ENCODE measurements at places on chromosomes 7 and 10. TPM values are rescaled to one million over a fixed set of nuclear protein-coding genes. Genes with fewer than 3 reads are reported as not detected.
A peak's percentile ranks its signal among the peaks of the same experiment; 100 is the strongest.

DNA sequence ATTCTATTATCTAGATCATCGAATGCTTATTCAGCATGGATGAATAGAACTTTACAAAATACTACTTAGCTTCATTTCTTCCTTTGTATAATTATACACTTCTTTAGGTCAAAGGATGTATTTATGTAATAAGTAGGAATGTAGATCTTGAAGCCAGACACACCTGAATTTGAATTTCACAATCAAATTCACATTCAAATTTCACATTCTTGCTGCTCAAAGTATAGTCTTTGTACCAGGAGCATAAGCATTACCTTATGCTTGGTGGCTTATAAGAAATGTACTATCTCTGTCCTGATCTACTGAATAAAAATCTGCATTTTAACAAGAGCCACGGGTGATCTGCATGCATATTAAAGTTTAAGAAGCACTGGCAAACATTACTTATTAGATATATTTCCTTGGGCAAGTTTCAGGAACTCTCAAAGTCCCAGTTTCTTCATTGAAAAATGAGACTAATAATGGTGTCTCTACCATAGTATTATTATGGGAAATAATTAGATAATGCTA lies 112.8 kb downstream of the CACNA2D1 start:
- H3K4me3 ChIP-seq: no peak overlapping the region
- no peaks in the 10 kb centered on the region for H3K27me3 ChIP-seq
- H3K27ac ChIP-seq: no peak overlapping the region
- DNase-seq: no peak

DNA sequence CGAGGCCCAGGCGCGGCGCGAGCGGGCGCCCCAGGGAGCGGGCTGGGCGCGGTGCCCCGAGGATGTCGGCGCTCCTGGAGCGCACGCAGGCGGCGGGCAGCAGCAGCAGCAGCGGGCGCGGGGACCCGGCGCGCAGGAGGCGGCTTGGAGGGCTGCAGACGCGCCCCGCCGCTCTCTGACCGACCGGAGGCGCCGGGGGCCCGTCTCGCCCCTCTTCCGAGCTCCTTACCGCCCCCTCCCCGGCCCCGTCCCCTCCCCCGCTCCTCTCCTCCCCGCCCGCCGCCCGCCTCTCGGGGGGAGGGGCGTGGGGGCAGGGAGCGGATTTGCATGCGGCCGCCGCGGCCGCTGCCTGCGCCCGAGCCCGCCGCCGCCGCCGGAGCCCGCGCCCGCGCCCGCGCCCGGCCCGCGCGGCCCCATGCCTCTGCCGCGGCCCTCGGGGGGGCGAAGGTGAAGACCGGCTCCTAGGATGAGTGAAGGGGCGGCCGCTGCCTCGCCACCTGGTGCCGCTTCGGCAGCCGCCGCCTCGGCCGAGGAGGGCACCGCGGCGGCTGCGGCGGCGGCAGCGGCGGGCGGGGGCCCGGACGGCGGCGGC lies at the start of gene NRG3:
NRG3 (plus strand) TSS at position 320 of the 592 bp plus-strand sequence.
- H3K27me3 ChIP-seq: peaks cover 39% of the 10 kb centered on the region
- no peaks in the 10 kb centered on the region for H3K36me3 ChIP-seq
- no peak within 1 kb of the TSS for H3K27ac ChIP-seq
- H3K4me1 ChIP-seq: peaks cover 4% of the 10 kb centered on the region
- DNase-seq: no peak

DNA sequence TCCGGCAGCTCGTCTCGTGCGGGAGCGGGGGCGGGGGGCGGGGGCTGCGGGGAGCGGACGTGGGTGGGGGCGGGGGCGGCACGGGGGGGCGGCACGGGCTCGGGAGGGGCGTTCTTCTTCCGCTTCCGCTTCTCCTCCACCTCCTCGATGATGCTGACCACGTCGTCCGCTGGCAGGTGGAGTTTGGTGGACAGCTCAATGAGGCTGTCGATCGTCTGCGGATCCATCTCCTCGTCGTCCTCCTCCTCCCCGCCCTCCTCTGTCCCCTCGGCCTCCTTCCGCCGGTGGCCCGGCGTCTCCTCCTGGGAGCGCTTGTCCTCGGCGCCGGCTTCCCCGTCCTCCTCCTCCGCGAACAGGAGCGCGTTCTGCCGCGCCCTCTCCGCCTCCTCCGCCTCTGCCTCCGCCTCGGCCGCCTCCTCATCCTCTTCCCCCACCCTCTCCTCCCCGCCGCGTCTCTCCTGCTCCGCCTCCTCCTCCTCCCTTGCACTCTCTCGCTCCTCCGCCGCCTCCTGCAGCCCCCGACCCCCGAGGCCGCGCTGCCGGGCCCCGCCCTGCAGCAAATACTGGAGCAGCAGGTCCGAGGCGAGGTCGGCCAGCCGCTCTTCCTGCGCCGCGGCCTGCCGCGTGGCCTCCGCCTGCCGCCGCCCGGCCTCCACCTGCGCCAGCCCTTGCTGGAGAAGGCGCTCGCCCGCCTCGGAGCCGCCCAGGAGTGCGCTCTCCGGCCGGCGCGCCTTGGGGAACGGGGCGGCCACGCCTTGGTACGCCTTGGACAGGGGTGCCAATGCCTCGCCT lies 1.9 kb downstream of the VGF start:
- peak overlapping the region; percentile 46 for H3K4me3 ChIP-seq
- H3K36me3 ChIP-seq: peaks cover 21% of the 10 kb centered on the region
- H3K4me1 ChIP-seq: peaks cover 40% of the 10 kb centered on the region
- no peak overlapping the region for H3K27ac ChIP-seq

DNA sequence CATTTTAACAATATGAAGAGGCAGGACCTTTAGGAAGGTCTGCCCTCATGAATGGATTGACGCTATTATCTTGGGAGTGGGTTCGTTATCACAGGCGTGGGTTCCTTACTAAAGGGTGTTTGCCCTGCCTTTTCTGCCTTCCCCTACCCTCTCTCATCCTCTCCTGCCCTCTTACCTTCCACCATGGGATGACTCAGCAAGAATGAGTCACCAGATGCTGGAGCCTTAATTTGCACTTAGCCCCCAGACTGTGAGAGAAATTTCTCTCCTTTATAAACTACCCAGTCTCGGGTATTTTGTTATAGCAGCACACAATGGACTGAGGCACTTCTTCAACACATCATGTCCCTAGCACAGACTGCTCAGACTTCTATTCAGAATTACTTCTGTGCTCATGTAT lies 31.4 kb upstream of the ZNF32 start:
- H3K27ac ChIP-seq: no peak overlapping the region
- H3K4me1 ChIP-seq: no peaks in the 10 kb centered on the region
- DNase-seq: no peak
- H3K36me3 ChIP-seq: no peaks in the 10 kb centered on the region
- no peak overlapping the region for H3K4me3 ChIP-seq

- peaks cover 40% of the 10 kb centered on the region for H3K36me3 ChIP-seq
- no peaks in the 10 kb centered on the region for H3K27me3 ChIP-seq
- H3K4me1 ChIP-seq: peaks cover 11% of the 10 kb centered on the region
- no peak for DNase-seq
- H3K27ac ChIP-seq: peak overlapping the region; percentile 40
These were observed 20.1 kb downstream of the UPP1 start for GRCh38 chr7:48108959-48109847.

DNA sequence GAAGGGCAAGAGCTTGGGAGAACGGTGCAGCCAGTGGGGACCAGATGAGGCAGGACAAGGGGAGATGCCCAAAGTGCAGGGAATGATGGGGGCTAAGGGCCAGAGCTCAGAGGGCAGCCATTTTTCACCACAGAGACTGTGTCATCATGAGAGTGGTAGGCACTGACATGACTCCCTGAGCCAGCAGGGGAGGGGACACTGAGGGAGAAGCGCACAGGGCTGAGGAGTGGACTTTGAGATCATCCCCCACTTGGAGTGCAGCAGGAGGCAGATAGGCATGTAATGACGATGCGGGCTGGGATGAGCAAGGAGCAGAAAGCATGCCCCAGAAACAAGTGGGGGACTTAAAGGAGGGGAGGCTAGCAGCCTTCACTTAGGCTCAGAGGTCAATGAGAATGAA lies 5.2 kb upstream of the SMKR1 start:
- peaks cover 3% of the 10 kb centered on the region for H3K36me3 ChIP-seq
- H3K27me3 ChIP-seq: no peaks in the 10 kb centered on the region
- H3K4me3 ChIP-seq: no peak overlapping the region
- no peak overlapping the region for H3K27ac ChIP-seq

Gene DGKB
- total RNA-seq: not detected

Gene CALCR
- total RNA-seq: not detected

Measured in activated CD4-positive, alpha-beta memory T cell treated with anti-CD3 and anti-CD28 coated beads for 36 hours (primary cell).